H1 (cell line): ENCODE measurements at places on chromosomes 2 and 18.

- DNase-seq, result no peak
Measured at GRCh38 chr2:130183512-130184373, 1.7 kb downstream of the MZT2B start.

DNA sequence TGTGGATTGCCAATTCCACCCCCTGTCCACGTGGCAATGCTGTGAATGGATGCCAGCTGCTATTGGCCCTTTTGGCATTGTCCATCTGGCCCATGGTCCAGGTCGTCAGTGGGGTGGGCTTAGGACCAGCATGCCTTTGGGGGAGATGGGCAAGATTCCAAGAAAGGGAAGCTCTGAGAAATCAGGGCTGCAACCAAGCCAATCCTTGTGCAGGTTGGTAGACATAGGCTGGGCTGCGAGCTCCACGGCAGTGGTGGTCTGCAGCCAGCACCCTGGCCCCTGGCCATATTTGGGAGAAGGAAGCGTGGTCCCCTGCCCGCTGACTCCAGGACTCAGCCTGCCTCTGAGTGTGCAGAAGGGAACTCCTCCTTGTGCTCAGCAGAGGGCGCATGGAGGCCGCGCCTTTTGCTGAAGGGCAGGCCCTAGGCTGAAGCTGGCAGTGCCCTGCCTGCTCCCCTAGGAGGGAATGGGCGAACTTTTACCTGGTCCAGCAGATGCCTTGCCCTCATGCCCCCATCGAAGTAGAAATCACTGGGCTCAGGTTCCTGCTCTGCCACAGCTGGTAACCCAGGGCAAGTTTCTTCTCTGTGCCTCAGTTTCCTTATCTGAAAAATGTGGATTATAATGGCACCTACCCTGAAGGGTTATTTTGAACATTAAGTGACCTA is 5.4 kb downstream of the SPR start:
- no peak for DNase-seq

GRCh38 chr2:132270255-132270654 is 108.5 kb upstream of the ANKRD30BL start:
- DNase-seq, result no peak

- no peak for DNase-seq
Measured at GRCh38 chr2:43838560-43839267, at the start of the genes ABCG5 and ABCG8. TSS of gene ABCG5 (minus strand) at chr2:43838839. CDS start at chr2:43838679, 160 bp downstream. TSS of gene ABCG8 (plus strand) at chr2:43838971. CDS start at chr2:43839054, 83 bp downstream.

- no peak for DNase-seq
Measured at GRCh38 chr2:223528036-223528435, 74.1 kb downstream of the SCG2 start.

DNA sequence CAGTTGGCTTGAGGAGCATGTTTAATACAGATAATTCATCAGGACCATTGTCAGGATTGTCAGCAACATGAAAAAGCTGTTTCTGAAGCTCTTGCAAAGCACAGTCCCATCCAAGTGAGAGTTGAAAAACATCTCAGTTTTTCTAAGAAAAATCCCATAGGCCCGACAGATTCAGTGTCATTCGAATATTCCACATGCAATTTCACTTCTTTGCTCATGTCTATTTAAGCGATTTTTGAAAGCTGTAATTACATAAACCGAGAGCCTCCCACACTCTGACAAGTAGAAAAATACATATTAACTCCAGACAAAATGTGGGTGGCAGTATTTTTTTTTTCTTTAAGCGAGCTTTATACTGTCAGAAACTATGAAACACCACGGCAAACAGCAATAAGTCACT is 134.7 kb upstream of the GALNT5 start:
- no peak for DNase-seq

GRCh38 chr2:148867079-148867769 is 7.8 kb upstream of the KIF5C start:
- no peak for DNase-seq

DNA sequence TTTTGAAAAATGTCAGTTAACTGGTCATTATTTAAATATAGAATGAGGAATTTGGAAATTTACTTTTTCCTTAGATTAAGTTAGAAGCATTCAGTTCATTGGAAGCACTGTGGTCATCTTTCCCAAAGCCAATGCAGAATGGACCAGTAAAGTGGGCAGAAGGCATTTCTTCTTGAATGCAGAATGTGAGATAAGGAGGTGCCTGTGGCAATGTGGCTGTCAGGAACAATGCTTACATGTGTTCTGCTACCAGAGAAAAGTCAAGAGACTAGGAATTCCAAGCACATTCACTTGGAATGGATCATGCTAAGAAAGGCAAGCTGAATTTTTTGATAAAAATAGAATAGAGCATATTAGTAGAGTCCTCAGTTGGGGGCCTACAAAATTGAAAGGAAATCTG is 295.0 kb upstream of the KCNH7 start:
- no peak for DNase-seq

GRCh38 chr2:3606370-3607201 is 11.7 kb downstream of the COLEC11 start:
- peak; percentile 39 for DNase-seq

DNA sequence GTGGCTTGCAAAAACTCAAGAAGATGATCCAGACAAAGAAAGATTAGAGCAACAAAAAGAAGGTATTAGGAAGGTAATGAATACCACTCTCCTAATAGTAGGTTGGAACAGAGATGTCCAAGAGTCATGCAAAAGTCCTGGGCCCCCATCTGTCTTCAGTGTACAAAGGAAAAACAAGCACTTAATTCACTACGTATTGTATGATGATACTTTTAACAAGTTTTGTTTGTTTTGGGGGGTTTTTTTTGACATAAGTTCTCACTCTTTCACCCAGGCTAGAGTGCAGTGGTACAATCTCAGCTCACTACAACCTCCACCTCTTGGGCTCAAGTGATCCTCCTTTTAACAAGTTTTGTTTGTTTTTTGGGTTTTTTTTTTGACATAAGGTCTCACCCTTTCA is 80.6 kb upstream of the RTN4 start:
- DNase-seq, result no peak

GRCh38 chr2:113169002-113169530 is 4.7 kb upstream of the PSD4 start:
- DNase-seq, result no peak

- DNase-seq, result peak; percentile 75
Measured at GRCh38 chr18:32770054-32770665, 2.7 kb downstream of the KLHL14 start.

GRCh38 chr2:12096051-12096787 is 349.8 kb downstream of the LPIN1 start:
- DNase-seq, result peak; percentile 34

DNA sequence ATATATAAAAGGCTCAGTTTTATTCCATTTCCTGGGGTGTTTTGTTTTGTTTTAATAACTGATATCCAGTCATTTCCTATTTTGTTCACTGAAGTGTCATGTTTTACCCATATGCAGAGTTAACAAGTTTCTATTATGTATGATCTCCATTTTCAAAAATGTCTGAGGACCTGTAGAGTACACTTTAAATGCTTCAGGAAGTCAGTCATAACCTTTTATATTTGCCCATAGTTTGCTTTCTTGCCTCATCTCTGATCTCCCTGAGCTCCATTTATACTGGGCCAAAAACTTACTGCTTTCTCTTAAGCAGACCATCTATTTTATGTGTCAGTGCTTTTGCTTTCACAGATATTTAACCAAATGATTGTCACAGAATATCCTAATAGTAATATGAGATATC is 278.7 kb downstream of the MBD5 start:
- DNase-seq, result no peak

- DNase-seq, result no peak
Measured at GRCh38 chr2:140270224-140270623, 1490.0 kb upstream of the NXPH2 start.

GRCh38 chr2:9463698-9464034 is 10.7 kb upstream of the IAH1 start:
- no peak for DNase-seq

GRCh38 chr2:189347540-189347939 is 93.7 kb upstream of the WDR75 start:
- DNase-seq, result no peak

- DNase-seq, result no peak
Measured at GRCh38 chr2:32617599-32618189, 10.2 kb upstream of the TTC27 start.

DNA sequence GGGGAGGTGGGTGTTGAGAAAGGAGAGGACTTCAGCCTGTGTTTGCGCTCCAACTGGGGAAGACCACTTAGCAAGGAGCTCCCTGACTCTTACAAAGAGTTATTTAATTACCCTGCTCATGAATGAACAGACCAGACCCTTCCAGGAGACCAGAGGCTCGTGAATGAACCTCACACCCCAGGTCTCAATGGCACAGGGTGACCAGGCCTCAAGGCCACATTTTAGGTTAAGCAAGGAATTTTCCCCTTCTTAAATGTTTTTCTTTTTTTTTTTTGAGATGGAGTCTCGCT is 25.3 kb downstream of the SMAD7 start:
- DNase-seq, result no peak

- DNase-seq, result no peak
Measured at GRCh38 chr2:201558665-201559064, 84.6 kb downstream of the TMEM237 start.

DNA sequence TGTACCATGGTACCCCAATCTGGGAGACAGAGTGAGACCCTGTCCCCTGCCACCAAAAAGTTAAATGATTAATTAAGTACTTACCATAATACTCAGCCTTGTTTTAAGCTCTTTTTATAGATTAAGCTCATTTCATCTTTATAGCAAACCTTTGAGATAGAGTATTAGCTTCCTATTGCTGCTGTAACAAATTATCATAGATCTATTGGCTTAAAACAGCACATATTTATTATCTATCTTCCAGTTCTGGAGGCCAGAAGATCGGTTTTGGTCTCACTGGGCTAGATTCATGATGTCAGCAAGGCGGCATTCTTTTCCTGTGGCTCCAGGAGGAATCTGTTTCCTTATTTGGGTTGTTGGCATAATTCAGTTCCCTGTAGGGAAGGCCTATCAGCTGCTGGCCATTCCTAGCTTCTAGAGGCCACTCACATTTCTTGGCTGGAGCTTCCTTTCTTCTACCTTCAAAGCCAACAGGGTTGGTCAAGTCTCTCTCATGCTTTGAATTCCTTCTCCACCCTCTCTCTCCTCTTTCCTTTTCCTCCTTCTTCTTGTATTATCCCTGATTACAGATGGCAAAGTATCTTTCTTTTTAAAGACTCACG is 13.7 kb upstream of the GREB1 start:
- no peak for DNase-seq

DNA sequence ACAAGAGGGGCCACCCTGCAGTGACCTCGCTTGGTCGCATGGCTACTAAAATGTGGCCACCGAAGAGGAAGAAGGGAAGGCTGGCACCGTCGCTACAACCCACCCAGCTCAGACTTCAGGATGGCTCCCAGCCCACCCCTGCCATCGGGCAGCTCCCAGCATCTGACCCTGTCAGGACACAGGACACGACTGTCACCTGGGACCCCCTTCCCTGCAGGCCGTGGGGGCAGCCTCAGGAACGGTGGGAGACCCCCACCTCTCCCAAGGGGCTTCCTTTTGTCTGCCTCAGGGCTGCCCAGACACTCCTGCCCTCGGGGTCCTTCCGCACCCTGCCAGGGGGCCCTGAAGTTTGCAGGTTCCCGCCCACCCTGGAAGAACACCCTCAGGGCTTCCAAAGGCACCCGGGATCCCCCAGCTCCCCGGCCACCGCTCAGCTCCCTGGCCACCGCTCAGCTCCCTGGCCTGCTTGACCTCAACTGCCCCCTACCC is 7.7 kb downstream of the RTP5 start:
- no peak for DNase-seq

- DNase-seq, result no peak
Measured at GRCh38 chr2:10415048-10415447, 33.1 kb downstream of the ODC1 start.

DNA sequence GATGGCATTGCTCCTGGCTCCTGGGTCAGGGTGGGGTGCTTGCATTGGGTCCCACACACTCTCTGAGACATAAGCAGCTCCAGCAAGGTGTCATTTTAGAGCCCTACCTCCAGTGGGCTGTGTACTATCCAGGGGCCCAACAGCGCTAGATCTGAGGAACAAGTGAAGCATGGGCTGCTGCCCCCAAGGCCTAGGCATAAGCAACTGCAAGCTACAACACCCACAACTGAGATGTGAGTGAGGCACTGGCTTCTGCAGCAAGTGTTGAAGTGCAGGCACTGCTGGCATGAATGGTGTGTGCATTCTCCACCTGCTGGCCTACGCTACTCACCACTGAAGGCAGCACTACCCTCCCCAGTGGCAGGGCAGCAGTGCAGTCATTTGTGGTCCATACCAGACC is 81.0 kb upstream of the STK39 start:
- DNase-seq, result no peak

DNA sequence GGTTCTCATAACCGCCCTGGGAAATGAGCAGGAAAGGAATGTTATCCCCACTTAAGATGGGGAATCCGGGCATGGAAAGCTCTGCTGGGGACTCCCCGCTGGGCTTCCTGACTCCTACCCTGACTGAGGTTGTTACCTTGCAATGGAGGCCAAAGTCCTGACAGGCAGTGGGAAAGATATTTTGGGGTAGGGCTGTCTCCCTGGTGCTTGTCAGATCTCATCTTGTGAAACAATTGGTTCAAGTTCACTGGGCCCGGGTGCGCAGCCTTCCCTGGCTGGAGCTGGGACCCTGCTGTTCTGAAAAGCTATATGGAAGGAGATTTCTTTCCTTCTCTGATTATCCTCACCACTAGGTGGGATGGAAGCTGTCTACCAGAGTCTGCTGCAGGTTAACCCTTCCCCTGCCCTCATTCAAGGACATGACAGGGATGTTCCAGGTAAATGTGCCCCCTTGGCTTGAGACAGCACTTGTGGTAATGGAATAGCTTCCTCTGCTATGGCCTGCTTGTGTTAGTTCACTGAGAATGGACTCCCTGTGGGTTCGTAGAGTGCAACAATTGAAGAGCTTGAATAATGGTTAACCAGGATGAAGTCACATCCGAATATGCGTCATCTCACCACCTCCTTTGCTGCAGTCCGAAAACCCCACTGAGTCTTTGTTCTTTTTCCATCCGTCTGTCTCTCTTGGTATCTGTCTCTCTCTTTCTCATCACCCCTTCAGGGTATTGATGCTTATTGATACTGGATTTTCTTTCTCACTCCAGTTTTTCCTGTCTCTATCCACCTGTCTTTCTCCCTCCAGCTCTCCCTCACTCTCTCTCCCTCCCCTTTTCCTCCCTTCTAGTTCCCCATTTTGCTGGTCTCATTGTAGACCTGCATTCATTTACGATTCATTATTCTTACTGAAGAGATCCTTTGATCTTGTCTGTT is 67.8 kb upstream of the EPAS1 start:
- no peak for DNase-seq

- DNase-seq, result no peak
Measured at GRCh38 chr2:16123856-16124780, 183.8 kb downstream of the MYCN start.

- no peak for DNase-seq
Measured at GRCh38 chr2:151040039-151040438, 221.6 kb downstream of the RBM43 start.

- no peak for DNase-seq
Measured at GRCh38 chr2:42977270-42978174, 185.1 kb upstream of the HAAO start.

DNA sequence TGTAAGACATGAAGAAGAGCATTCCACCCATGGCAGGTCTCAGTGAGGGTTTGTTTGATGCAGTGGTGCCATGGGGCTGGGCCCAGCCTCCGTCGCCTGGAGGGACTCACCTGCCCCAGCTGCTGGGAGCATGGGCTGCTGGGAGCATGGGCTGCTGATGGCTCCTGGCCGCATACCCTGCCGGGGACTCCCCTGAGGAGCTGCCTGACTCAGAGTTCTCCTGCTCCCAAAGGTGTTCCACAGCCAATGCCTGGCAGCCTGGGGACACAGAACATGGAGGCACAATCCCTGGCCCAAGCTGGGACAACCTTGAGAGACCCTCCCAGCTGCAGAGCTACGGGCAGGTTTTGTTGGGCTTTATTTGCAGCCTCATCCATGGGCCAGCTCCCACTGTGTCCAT is 108.4 kb downstream of the COPS8 start:
- no peak for DNase-seq

GRCh38 chr2:171745141-171745540 is 57.9 kb downstream of the DYNC1I2 start:
- DNase-seq, result no peak
